ENCODE measurements at places on chromosomes 2 and 18.

- DNase-seq: no peak
Measured at GRCh38 chr2:201779901-201780673, 646 bp downstream of the ALS2 start.

- no peak for DNase-seq
Measured at GRCh38 chr2:191115804-191116203, 35.0 kb downstream of the STAT4 start.

DNA sequence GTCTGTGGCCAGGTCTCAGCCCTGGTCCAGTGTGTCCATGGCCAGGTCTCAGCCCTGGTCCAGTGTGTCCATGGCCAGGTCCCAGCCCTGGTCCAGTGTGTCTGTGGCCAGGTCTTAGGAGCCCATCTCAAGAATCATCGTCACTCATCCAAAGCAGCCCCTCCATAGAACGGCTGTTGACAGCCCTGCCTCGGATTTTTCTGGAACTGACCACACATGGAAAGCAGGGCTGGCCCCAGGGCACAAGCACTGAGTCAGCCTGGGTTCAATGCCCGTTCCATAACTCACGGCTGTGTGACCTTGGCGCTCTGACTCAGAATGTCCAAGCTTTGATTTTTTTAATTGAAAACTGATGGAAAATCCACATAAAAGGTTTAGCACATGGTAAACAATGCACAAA is 59.9 kb upstream of the SNTG2 start:
- DNase-seq: no peak

- no peak for DNase-seq
Measured at GRCh38 chr2:74877376-74877775, 43.4 kb downstream of the HK2 start.

DNA sequence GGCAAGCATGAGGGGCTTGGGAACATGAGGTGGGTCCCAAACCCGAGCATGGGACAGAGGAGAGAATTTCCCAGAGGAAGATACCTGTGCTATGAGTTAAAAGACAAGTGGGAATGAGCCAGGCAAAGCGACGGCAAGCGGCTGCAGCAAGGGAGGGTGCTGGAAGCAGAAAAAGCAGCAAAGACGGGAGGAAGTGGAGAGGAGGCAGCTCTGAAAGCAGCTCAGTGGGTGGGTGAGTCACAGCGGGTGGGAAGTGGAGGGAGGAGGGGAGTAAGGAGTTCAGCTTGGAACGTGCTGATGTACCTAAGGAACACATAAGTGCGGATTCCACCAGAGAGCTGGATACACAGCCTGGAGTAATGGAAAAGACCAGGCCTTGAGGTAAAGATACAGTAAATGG is 41.4 kb downstream of the THUMPD2 start:
- DNase-seq: no peak

DNA sequence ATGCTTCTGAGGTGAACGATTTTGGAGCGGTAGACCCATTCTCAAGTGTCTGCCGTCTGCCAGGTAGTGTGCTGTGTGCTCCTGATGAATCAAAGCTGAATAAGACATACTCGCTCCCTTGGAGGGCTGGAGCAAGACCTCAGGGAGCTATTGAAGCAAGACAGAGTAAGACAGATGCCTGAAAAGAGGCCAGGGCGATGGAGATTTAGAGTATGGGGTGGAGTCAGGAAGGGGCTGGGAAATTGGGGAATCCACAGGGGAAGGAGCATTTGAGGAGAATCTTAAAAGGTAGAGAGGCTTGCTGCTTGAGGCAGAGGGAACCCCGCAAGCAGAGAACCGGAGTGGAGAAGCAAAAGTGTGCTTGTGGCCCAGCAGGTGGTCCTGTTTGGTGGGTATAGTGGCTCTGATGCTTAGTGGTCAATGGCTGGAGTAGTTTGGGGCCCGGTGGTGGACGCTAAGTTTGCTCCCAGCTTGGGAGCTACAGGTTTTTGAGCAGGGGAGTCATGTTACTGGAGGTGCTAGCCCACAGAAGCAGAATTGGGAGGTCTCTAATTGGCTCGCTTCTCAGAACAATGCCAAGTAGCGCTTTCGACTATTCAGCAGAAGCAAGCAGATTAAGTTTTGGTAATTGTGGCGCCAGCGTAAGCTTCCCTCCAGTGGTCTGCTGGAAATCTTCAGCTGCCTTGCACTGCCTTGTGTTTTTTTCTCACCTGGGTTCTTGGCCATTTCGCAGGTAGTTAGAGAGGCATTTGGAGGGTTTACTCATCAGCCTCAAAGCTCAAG is 2.0 kb downstream of the CNNM4 start:
- DNase-seq: no peak

DNA sequence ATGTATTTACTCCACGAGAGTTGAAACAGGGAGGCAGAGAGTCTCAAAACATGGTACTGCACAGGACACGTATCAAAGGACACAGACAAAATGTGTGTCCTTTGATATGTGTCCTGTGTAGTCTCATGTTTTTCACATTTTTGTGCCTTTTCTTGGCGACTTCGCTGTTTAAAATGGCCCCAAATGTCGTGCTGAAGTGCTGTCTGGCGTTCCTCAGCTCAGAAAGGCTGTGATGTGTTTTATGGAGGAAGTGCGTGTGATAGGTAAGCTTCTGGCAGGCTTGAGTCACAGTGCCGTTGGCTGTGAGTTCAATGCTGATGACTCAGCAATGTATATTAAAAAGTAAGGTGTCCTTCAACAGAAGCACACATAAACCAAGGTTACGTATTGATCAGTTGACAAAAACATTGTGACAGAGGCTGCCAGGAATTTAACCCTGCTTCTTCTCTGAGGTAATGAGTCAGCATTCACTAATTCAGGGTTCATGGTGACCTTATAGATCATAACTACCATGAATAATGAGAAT is 78.2 kb downstream of the DYSF start:
- DNase-seq: no peak

DNA sequence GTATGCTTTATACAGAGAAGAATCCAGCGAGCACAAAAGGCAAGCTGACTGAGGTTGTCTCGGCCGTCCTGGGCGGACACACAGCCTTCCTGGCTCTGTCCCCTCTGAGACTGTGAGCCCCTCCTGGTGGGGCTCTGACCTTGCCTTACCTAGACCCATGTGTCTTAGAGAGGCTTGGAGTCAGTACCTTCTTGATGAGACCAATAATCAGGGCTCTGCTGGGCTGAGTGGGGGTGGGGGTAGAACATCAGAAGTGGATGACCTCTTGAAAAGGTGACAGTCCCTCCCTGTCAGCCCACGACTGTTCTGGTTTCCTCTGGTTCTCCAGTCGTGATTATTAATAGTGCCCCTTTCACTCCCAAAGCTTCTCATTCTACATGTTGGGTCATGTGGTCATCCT is 31.2 kb downstream of the TWIST2 start:
- DNase-seq: no peak

- DNase-seq: no peak
Measured at GRCh38 chr18:3402982-3403451, 47.0 kb upstream of the TGIF1 start.

- no peak for DNase-seq
Measured at GRCh38 chr18:44938720-44939665, 258.3 kb downstream of the SETBP1 start.

GRCh38 chr18:21978546-21979170 is 190.7 kb upstream of the GATA6 start:
- no peak for DNase-seq

- no peak for DNase-seq
Measured at GRCh38 chr2:46955764-46956163, 40.2 kb upstream of the MCFD2 start.

- DNase-seq: no peak
Measured at GRCh38 chr2:205273148-205273547, 409.2 kb upstream of the NRP2 start.

DNA sequence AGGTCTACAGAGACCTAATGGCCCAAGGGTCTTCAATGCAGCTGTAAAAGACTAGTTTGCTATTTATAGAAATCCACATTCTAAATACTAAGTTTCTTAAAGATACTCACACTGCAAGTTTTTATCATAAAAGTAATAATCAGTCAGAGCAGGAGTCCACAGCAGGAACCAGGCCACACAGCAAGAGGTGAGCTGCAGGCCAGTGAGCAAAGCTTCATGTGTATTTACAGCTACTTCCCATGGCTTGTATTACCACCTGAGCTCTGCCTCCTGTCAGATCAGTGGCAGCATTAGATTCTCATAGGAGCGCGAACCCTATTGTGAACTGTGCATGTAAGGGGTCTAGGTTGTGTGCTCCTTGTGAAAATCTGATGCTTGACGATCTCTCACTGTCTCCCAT is 6.7 kb upstream of the SCN9A start:
- no peak for DNase-seq

DNA sequence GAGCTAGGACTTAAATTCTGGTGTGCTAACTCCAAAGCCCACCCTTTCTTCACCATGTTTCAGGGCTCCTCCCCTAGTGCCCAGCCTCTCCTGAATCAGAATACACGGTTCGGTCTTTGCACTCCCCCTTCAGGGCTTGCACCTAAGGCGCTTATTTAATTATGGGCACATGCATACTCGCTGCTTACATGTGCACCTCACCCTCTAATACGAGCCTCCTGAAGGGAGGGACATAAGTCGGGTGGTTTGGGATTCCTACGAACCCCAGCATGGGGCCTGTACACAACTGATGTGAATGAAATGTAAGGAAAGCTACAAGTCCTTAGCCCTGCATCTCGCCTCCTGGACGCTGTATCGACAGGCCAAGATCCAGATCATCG is 435 bp downstream of the IFT172 start:
- no peak for DNase-seq

- DNase-seq: no peak
Measured at GRCh38 chr2:234579231-234579962, 82.5 kb upstream of the ARL4C start.

- DNase-seq: no peak
Measured at GRCh38 chr2:19369341-19369955, 11.0 kb upstream of the OSR1 start.

DNA sequence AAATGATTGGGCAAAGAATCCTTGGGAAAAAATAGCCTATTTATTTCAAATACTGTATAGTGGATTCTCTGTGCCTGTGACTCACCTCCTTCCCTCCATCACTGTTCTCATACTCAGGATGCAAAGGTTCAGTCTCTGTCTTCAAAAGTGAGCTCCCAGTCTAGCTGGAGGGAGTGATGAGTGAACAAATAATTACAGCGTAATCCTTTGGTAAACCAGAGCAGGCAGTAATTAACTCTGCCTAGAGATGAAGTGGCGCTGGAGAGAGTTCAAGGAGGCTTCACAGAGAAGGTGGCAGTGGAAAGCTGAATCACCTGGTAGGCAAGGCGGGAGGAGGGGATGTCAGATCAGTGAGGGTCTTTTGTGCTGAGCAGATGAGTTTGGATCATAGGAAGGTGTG is 6.5 kb downstream of the DGUOK start:
- no peak for DNase-seq

- no peak for DNase-seq
Measured at GRCh38 chr2:73749314-73749713, 12.2 kb upstream of the TPRKB start.

- no peak for DNase-seq
Measured at GRCh38 chr2:156427074-156427473, 9.1 kb upstream of the GPD2 start.

DNA sequence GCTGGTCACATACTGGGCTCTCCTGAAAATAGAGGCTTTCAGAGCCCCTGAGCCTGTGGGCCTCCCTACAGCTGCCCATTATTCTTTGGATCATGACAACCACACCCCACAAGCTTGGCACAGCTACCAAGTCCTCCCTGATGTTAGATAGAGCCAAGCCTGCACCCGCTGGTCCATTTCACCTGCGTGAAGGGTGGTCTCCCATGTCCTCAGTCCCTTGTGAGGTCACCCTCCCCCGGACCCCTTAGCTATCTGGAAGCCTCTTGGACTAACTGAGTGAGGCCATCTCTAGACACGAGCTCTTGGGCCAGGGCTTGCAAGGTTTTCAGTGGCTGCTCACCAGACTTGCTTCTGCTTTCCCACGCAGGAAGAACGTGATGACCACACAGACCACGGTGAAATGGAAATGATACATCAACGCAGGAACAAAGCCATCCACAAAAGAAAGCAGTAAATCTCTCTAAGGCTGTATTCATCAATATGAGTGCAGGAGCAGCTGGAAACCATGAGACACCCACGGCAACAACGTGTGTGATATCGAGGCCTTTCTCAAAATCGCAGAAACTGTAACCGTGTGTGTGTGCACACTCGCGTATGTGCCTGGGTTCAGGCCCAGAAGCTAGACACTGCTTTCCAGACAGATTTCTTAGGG is 10.1 kb upstream of the MAL start:
- DNase-seq: no peak

DNA sequence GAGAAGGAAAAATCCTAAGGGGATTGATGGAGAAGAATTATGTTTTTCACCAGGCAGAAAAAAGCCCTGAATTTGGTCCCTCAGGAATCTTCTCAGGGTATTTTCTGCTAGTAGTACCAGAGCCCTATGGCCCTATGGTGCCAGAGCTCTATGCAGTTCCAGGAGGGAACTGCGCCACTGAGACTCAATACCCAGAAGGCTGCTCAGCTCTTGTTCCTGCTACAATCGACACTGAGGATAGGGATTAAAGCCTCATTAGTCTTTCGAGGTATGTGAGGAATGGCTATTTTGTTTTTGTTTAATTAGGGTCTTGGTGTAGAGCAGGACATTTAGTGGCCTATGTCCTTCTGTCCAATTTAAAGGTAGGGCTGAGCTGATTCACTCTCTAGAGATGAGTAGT is 21.7 kb upstream of the PPP3R1 start:
- DNase-seq: no peak

- DNase-seq: no peak
Measured at GRCh38 chr18:6478121-6478520, 63.4 kb upstream of the L3MBTL4 start.

DNA sequence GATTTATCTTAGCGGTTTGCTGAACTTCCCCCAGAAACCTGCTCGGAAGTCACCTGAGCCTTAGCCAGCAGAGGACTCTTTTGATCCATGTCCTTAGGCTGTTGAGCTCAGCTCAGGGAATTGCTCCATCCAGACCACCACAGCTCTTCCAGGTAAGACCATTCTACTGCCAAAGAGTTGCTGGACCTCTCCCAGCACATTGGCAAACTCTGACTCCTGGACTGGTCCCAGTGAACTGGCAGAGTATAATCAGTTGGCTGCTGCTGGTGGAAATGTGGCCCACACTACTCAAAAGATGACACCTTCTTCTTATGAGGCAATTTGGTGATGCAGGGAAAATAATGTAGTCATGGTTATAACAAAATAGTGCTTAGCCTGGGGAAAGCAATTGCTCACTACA is 308.8 kb upstream of the FIGN start:
- DNase-seq: peak; percentile 41

- DNase-seq: peak; percentile 18
Measured at GRCh38 chr2:40273734-40274182, 178.1 kb downstream of the SLC8A1 start.

All from left ventricle myocardium inferior (tissue), 1 donor.